Stimulated activated CD4-positive, alpha-beta T cell treated with anti-CD3 and anti-CD28 coated beads, Interleukin-1b, Interleukin-23, amount 100 ng/mL, for 24 hours (primary cell): ENCODE measurements at places on chromosomes 5 and 9.

DNA sequence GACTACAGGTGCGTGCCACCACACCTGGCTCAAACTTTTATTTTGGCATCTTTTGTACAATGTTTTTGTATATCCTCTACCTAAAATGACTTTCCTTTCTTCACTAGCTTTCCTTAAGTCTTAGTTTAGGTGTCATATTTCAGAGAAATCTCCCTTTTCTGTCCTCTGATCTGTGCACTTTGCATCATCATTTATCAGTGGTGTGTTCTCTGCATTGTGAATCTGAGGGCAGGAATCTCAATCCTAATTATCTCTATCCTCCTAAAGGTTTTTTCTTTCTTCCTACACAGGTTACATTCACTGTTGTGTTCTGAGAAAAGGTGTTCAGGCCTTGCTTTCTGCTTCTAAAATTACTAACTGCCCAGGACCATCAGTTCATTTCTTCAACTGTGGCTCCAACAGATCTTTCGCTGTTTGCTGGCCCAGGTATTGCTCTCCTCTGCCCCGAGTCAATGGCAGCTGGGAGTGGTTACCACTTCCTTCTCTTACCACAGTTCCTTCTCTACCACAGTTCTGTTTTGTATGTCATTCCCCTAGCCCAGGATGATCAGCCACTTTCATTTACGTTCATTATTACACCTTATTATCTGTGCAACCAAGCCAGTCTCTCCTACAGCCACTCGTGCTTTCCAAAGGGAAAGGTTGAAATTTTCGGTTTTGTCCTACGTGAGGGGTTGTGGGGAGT is 14.0 kb downstream of the TGFBR1 start:
- peak; percentile 29 for DNase-seq

DNA sequence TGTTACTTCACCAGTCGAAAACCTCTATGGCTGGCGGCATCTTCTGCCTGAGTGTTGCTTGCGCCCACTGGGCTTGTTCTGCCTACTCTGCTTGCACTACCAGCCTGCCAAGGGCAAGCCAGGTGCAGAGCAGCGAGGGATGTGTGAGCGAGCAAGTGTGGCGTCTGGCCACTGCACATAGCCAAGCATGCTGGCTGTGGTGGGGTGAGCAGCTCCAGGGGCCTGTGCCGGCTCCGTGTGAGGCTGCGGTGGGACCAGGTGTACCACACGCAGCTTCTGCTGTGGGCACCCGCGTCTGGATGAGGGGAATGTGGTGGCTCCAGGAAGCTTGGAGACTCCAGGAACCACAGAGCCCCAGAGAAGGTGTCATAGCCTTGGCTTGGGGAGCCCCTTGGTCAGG is 51.4 kb downstream of the GTF3C4 start:
- no peak for DNase-seq

DNA sequence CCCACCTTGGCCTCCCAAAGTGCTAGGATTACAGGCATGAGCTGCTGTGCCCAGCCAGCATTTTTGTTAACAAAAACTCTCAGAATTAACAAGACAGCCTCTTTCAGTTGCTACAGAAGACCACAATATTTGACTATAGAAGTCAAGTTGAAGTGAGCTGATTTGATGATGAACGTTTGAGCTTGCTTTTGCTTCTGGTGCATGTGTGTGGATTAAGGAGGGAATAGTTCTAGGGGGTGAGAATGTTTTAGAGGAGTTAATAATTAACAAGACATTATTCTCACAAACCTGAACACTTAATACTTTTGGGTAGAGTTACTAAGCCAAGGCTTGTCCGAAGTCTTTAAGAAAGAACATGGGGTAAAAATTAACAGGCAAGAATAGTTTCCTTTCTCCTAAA is 191.6 kb downstream of the TENT4A start:
- DNase-seq: no peak

GRCh38 chr5:135342551-135342875 is 56.5 kb downstream of the MACROH2A1 start:
- DNase-seq: no peak

DNA sequence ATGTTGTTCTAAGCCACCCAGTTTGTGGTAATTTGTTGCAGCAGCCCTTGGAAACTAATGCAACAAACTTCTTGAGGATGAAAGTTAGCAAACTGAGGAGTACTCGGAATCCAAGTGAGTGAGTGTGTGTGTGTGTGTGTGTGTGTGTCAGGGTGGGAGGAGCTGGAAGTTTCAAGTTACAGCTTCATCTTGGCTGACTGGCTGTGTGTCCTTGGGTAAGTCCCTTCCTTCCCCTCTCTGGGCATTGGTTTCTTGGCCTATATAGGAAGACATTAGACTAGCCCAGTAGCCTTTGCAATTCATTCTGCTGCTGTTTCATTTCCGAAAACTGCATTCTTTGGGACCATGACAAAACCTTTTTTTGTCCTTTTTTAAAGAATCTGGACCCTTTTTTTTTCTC is 157.2 kb downstream of the MELK start:
- no peak for DNase-seq

GRCh38 chr5:109690242-109690974 is 681 bp downstream of the MAN2A1 start:
- DNase-seq: peak; percentile 17

- DNase-seq: no peak
These were observed 266.1 kb downstream of the GRIA1 start for GRCh38 chr5:153756540-153756939.

DNA sequence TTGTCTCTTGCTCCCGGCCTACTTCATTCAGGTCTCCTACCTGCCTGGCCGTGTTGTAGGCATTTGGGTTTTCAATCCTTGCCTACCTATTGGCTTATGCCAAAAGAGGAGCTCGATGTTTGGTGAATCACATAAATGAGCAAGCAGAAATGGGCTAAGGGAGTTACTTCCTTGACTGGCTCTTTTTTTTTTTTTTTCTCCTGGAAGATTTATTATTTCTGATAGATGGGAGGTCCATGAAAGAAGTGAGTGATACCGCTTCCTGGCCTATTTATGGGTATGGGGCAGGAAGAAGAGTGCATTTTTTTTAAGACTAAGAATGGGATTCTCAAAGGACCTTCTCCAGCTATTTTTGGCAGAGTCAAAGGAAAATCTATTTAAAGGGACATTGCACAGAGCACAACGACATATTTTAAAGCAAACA is 294.1 kb downstream of the ARHGAP26 start:
- DNase-seq: no peak

- no peak for DNase-seq
These were observed 110.1 kb upstream of the GRIN3A start for GRCh38 chr9:101848485-101848919.

GRCh38 chr9:109083813-109084405 is 35.8 kb downstream of the TMEM245 start:
- DNase-seq: no peak

- DNase-seq: no peak
These were observed 674 bp downstream of the C5orf15 start for GRCh38 chr5:133967698-133968203.

GRCh38 chr9:137694962-137695875 is 76.4 kb downstream of the EHMT1 start:
- no peak for DNase-seq

GRCh38 chr5:14676320-14676719 is 11.8 kb downstream of the OTULIN start:
- DNase-seq: no peak

- DNase-seq: no peak
These were observed 147.3 kb upstream of the FST start for GRCh38 chr5:53333160-53333559.

DNA sequence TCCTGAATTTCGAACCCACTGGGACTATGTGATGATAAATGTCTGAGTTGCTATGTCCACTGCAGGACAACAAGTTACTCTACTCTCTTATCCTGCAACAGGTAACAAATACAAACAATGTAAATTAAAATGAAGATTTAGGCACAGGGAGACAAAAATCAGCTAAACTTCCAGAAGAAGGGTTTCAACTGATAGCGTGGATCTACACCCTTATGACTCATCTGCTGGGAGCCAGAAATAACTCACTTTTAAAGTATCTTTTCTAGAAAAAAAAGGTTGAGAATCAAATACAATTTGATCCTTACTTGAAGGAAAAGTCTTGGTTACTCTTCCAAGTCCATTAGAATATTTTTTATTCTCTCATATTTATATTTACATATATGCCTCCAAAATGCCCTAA is 21.4 kb downstream of the PJA2 start:
- DNase-seq: no peak

DNA sequence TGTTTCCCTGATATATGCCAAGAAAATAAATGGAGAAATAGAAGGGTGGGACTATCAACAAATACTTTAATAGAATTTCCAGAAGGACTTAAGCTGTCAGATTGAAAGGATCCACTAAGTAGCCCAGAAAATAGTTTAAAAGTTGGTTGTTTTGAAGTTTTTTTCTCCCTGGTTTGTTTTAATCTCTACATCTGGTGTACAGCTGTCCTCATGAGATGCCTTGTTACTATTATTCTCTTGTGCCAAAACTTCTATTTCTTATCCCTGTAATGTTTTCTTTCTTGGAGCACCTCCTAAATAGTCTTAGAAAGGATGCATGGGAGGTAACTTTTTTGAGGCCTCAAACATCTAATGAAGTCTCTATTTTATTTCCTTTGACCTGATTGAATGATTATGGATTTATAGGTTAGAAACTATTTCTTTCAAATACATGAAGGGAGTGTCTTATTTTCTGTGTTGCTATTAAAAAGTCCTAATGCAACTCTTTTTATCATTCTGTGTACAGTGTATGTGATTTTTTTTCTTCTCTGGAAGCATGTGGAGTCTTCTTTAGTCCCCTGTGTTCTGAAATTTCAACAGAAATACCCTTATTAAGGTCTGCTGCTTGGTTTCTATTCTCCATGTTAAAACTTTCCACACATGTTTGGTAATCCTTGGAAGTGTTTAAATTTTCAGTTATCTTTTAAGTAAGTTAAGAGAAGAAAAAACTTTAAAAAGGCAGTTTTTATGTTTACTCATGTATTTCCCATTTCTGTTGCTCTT is 140.0 kb upstream of the CDKN2B start:
- no peak for DNase-seq

- DNase-seq: no peak
These were observed 33.3 kb downstream of the FBXL7 start for GRCh38 chr5:15533129-15533893.

- no peak for DNase-seq
These were observed 83.8 kb upstream of the GNA14 start for GRCh38 chr9:77731930-77732329.

GRCh38 chr5:90845723-90846554 is 287.3 kb downstream of the ADGRV1 start:
- DNase-seq: no peak

- DNase-seq: no peak
These were observed 131.0 kb upstream of the BRINP1 start for GRCh38 chr9:119500072-119500771.

- no peak for DNase-seq
These were observed 87.4 kb downstream of the SGCD start for GRCh38 chr5:156414391-156414790.

- no peak for DNase-seq
These were observed 8.4 kb downstream of the EEIG1 start for GRCh38 chr9:127972236-127972871.

DNA sequence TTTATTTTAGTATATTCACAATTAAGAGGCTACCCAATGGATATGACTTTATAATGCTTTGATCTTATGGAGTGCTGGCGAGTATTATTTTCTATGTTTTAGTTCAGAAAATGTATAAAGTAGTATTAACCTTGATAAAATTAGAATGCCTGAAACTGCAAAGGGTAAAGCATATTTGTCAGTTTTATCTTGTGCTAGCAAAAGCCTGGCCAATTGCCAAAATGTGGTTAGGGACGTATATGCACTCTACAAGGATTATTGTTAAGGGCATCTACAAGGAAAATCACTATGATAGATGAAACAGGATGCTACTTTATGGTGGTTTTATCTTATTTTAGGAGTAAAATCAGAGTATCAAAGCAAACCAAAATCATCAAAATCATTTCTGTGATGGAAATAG is 281.7 kb downstream of the CCDC171 start:
- DNase-seq: no peak

- DNase-seq: no peak
These were observed 6.6 kb downstream of the DTWD2 start for GRCh38 chr5:118981783-118982182.

GRCh38 chr5:164721656-164722055 is 1216.2 kb downstream of the MAT2B start:
- DNase-seq: no peak

DNA sequence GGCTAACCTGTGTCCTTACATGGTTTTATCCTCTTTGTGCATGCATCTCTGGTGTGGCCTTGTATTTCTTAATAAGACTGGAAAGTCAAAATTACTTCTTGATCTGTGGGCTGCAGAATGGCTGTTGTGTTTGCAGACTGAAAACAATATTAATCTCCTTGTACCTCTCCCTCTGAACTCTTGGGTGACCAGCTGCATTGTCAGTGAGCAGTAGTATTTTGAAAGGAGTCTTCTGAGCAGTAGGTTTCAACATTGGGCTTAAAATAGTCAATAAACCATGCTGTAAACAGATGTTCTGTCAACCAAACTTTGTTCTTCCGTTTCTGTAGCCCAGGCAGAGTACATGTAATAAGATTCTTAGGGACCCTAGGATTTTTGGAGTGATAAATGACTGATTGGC is 26.7 kb upstream of the NIM1K start:
- no peak for DNase-seq

- DNase-seq: no peak
These were observed 933.0 kb downstream of the TLE4 start for GRCh38 chr9:80504601-80505230.

- no peak for DNase-seq
These were observed 3.4 kb downstream of the DOLK start for GRCh38 chr9:128943832-128944620.

GRCh38 chr9:124293718-124294506 is 36.2 kb downstream of the NEK6 start:
- no peak for DNase-seq

- no peak for DNase-seq
These were observed 25.9 kb upstream of the SELENOP start for GRCh38 chr5:42837601-42838000.

- DNase-seq: peak; percentile 31
These were observed 14.1 kb upstream of the SFXN1 start for GRCh38 chr5:175464074-175464941.

- DNase-seq: no peak
These were observed 214.6 kb downstream of the PDZD2 start for GRCh38 chr5:31853398-31854135.

GRCh38 chr9:110036286-110036685 is 171.7 kb downstream of the C9orf152 start:
- DNase-seq: no peak

DNA sequence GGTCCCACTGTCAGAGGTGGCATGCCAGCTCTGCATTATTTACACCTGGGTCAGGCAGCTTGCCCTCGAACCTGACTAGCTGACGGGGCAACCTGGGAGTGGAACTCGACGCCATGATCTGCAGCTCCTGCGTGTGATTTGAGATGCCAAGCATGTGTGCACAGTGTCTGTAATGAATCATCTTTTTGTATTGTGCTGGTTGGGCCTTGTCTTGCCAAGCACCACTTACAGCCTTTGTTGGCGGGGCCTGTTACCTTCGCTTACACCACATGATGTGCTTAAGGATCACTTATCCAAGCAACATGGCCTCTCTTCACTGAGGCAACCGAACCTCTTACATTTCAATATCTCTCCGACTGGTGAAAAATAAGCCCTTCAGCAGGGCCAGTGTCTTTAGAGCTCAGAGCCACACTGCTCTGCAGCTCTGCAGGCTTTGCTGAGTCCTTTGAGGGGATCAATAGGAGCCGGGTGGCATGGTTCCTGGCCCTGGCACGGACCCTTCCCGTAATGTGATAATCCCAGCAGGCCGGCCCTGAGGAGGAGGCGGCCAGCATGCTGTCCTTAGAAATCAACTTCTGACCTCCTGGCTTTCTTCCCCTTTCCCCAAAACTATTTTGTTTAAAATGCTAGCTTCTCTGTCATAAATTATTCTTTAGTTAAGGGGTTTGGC is 297.7 kb upstream of the CD180 start:
- DNase-seq: no peak
